CD4-positive, alpha-beta T cell treated with Interleukin-4 for 1 hour (primary cell): ENCODE measurements at places on chromosomes 11 and 22.

DNA sequence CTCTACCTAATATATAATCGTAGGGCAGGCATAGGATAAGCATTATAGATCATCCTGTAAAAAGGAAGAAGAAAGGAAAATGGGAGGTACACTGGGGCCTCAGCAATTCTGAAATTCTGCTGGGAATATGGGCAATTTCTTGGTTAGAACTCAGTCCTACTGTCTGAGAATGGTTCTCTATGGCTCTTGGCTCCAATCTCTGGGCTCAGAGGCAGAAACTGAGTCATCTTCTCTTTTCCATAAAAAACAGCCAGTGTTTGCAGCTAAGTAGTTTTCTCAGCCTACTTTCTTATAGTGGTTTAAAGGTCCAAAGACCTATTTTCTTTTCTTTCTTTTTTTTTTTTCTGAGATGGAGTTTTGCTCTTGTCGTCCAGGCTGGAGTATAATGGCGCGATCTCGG lies 135.8 kb upstream of the ZBED5 start:
- no peak for DNase-seq

- DNase-seq = no peak
Measured at GRCh38 chr11:116697011-116697410, 75.8 kb downstream of the BUD13 start.

DNA sequence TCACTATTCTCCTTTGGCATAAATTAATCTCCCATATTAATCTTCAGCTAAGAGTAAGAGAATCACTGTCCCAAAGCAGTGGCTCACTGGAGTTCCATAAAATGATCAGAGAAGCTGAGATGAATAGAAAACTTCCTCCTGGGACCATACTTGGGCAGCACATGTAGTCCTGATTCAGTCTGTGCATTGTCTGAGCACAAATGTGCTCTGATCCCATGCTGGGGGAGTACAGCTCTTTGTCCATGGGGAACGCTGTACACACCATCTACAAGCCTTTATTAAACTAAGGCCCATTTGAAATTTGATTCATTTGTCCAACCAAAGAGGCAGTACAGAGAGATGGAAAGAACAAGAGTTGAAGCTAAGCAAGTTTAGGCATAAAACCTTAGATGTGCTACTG lies 147.4 kb upstream of the PGR start:
- no peak for DNase-seq

DNA sequence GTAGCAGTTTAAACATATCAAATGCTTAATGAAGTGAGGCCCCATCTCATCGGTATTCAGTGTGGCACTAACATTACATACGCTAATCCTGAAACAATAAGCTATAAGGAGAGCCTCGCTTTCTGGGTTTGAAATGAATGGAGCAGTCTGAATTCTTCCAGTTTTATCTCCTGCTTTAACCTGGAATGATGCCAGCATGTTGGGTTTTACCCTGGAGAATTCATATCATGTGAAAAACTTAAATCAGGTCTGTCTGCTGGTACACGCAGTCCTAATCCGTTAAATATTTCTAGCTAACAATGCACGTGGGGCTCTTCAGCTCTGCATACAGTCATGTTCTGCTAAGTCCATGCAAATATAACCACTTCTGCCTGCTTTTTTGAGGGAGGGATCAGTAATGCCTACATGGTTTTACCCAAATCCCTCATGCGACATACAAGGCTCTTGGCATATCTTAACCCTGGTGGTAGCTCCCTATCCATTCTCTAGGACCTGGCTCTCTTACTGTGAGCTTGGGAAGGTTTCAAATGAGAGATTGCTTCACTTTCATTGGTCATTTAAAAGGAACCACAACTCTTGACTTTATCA lies 92.7 kb downstream of the COMMD9 start:
- DNase-seq = no peak
